Stromal cell of bone marrow (primary cell): ENCODE measurements at places on chromosomes 3 and 15.

DNA sequence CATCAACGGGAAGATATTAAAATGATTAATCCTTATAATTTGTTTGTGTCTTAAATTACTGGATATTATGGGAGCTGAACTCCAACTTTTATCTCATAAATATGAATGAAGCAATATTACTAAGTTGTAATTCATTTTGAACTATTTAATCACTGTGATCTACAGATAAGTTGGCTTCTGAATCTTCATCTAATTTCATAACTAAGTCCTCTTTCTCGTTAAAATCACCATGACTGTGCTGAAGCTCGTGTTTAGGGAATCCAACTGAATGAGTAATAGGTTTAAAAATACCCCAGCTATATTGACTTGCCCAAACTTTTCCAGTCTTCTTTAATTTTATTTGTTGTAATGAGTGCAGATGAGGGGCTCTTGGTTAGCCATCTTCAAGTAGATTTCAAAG, 14.1 kb downstream of the MDFIC2 start:
- peak; percentile 13 for DNase-seq

DNA sequence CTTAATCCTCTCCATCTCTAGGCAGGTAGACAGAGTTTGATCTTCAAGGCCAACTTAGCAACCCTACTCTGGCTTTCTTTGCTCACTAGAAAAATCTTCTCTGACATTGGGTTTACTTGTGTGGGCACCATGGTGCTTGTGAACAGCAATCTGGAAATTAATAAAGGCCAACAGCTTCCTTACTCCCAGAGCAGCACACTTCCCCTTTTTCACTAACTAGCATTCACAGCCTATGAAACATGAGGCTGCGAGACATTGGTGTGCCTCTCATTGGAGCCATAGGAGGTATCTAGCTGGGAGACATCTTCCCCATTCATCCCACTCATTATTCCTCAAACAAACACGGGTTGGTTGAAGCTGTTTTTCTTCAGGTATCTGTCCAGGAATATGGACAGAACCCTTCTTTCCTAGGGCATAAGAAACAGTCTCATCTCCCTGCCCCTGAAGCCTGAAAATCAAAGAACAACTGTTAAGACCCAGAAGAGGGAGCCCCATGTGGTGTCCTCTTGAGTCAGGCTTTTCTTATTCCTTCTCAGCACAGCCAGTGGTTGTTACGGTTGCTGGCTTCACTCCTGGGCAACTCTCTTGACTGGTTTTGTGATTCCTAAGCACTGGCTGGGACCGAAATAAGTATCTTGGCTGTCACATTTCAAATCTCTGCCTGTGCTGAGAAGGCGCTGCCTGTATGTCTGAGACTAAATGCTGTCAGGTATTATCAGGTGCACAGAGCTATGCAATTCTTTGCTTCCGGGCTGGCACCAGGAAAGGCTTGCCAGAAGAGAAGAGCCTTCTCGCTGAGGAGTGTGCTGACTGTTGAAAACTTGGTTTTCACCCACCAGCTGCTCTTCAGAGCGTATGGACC, 194.4 kb downstream of the FEZF2 start:
- DNase-seq: no peak

DNA sequence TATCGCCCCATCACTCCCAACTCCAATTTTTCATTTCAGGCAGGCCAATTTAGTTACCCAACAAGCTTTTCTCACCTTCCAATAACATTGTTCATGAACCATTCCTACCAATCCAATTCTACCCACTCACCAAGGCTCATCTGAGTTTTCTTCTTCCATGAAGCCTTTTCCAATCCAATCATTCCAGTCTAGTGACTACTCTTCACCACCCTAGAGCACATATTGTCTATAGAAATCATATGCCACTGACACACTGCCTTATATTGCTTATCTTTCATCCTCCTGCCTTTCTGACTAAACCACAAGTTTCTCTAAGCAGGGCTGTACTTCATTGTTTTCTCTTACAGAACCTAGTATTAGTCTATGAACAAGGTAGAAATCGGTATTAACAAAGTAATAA, 11.4 kb downstream of the CCDC14 start:
- DNase-seq: no peak

DNA sequence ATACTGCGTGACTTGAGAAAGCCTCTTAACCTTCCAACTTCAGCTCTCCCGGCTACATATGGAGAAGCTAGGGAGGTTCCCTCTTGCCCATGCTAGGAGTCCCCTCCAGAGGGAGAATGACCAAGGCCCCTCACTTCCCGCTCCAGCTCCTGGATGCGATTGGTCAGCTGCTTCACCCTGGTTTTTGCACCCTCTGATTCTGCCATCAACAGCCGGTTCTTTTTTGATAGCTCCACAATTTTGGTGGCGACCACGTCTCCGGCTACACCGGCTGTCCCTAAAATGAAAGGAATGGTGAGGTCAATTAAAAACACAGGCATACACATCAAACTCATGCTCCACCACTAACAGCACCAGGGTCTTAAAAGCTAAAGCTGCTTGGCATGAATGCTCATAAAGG, 20.6 kb downstream of the CCDC13 start:
- DNase-seq: no peak

DNA sequence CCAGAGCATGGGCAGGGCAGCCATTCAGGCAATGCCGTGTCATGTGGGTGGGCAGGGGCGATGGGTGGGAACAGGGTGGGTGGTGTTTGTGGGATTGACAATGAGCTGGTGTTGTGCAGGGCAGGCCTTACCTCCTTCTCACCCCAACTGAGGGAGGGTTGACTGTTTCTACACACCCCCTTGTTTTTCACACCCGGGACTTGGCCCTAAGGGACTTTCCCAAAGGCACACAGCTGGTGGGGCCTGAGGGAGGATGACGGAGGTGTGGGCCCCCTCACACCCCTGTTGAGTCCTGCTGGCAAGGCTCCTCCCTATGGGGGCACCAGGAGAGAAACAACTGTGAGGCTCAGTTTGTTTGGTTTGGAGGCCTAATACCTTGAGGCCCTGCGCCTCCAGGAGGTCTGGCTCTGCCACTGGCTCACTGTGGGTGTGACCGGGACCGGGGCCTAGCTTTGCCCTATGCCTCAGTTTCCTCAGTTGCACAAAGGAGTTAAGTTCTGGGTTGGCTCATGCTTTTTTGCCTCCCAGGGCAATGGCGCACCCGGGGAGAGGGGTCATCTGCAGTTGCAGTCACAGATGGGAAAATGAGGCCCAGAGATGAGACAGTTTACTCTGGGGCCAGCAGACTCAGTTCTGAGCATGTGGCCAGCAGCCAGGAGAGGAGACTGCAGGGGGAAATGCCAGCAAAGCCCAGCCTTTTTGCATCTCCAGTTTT, 5.1 kb upstream of the DNAH1 start:
- DNase-seq: no peak
